ENCODE measurements at places on chromosomes 16 and 17. TPM values are rescaled to one million over a fixed set of nuclear protein-coding genes. Genes with fewer than 3 reads are reported as not detected.

DNA sequence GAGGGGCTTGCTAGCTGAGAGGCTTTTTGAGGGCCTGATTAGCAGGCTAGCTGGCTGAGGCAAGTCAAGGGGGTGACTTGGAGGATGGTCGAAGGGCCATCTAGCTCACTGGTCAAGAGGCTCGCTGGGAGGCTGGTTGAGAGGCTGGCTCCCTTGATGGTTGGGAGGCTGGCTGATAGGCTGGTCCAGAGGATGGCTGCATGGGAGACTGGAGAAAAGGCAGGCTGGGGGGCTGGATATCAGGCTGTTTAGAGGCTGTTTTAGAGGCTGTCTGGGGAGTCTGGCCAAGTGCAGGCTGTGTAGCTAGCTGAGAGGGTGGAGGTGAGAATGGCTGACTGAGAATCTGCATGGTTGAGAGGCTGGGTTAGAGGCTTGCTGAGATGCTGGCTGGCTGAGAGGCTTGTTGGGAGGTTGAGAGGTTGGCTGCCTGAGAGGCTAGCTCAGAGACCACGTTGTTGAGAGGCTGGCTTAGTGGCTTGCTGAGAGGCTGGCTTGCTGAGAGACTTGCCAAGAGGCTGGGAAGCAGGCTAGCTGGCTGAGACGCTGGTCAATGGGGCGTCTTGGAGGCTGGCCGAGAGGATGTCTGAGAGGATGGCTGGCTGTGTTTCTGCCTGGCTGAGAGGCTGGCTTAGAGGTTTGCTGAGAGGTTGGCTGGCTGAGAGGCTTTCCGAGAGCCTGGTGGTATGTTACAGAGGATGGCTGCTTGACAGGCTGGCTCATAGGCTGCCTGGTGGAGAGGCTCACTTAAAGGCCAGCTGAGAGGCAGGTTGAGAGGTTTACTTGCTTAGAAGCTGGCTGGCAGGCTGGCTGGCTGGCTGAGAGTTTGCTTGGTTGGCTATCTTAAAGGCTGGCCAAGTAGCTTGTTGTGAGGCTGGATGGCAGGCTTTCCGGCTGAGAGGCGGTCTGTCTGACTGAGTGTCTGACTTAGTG lies 36.6 kb upstream of the ACSM2B start:
- DNase-seq, result peak; percentile 72

DNA sequence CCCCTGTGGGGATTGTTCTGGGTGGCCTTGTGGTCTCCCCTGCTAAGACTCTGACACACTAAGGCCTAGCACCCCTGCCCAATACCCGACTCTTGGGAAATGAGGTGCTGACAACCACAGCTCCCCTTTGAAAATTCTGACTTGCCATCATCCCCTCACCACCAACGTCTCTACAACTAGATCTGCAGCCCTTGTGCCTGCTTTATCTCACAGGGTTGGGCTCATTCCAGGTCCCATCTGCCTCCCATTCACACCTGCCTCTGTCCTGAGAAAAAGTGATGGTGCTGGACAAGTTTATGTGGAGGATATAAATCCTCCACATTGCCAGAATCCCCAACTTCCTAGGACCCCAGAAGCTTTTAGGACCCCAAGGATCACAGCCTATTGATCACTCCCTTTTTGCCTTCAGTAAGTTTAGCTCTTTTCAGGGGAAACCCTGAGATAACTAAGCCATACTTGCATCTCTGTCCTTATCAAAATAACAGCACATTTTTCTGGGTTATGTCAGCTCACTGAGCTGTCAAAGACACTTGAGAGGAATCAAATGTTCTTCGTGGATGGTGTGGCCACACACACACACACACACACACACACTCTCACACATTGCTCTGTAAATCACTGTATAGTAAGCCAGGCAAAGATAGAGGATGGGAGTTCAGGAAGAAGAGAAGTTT lies 136.8 kb upstream of the CES5A start:
- DNase-seq, result no peak

- DNase-seq, result peak; percentile 62
Measured at GRCh38 chr17:7634384-7634783, 4.4 kb downstream of the SHBG start.

KRTAP9-2 gene
- not detected for total RNA-seq

CACNG1 gene
- not detected for total RNA-seq

DNA sequence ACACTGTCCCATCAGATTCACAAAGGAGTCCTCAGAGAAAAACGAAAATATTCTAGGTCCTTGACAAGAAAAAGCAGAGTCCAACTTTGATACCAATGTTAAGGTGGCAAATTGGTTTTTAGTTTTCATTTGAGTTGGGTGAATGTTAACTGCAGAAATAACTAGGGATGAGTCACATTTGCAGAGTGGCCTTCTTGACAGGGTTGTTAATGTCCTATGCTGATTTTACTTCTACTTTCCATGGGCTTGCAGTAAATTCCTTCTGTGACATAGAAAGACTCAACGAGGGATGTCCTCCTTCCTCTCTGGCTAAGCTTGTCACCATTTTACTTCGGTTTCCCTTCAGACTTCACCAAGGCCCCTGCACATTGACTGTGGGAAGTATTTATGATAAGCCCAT lies 47.2 kb upstream of the ICAM2 start:
- no peak for DNase-seq

DNA sequence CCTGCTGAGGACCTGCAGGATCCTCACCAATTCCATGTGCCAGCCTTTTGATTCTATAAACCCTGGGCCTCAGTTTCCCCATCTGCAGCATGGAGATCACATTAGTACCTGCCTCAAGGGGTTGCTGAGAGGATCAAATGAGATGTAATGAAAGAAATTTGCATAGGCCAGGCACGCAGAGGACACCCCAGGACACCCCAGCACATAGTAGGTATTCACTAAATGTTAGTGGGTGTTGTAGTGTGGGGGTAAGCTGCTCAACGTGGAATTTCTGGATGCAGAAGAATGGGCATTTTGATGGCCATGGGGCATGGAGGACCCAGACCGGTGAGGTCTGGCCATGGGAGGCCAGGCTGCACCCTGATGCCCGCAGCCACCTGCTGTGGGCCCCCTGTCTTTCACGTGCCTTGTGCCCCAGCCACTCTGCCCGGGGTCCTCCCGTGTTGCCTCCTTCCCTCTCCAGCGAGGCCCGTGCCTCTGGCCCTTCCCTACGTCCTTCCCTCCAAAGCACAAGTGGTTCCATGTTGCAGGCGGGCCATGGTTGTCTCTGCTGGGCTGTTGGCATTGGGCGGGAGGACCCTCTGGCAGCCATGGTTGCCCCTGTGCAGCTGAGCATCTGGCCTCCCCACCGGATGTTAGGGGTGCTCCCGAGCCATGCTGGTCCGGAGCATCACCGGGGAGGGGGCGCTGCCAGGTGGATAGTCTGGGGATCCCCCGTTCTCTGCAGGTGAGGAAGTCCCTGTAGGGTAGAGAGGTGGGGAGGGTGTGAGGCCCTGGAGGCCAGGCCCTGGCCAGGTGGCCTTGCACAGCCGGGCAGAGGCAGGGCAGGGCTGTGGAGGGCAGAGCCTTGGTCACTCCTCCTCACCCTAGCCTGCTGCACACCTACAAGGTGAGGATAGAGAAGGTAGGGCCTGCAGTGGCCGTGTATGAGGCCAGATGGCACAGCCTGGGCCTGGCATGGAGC lies 8.6 kb downstream of the MAP2K3 start:
- DNase-seq, result no peak

RAMP2 gene
- total RNA-seq, result 37.8 TPM

ANKRD13B gene
- total RNA-seq, result 6.7 TPM

GRCh38 chr16:31130336-31130891 lies 5.1 kb downstream of the PRSS8 start:
- DNase-seq, result peak; percentile 23

GRCh38 chr17:58556833-58557250 lies 42.4 kb upstream of the MTMR4 start:
- DNase-seq, result no peak

EPOP gene
- 0.26 TPM for total RNA-seq

ATXN7L3 gene
- 40.6 TPM for total RNA-seq

GRCh38 chr17:54269881-54270280 lies 447.2 kb downstream of the KIF2B start:
- DNase-seq, result no peak

- peak; percentile 36 for DNase-seq
Measured at GRCh38 chr17:9291912-9292560, 270.7 kb downstream of the NTN1 start.

- DNase-seq, result no peak
Measured at GRCh38 chr16:3541527-3542155, 35.6 kb downstream of the NLRC3 start.

DNA sequence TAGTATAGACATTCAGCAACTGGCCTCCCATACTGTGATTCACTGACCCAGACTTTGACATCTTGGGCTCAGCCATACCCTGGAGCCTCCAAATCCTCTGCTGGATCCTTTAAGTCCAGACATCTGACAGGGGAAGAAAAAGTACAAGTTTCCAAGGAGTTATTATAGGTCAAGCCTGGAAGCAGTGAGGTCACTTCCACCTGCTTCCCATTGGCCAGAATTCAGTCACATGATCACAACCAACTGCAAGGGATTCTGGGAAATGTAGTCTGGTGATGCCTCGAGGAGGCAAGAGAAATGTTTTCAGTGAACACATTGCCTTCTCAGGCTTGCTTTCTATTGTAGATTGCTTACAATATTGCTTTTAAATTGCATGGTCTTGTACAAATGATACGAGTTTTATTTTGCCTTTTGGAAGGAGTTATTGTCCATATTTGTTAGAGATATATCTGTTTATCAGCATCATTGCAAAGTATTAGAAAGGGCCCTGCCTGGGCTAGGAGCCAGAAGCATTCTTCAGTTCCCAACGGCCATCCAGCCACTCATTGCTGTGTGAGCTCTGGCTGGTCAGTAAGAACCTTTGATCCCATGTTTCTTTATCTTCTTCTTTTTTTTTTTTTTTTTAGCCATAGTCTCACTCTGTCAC lies 696.9 kb downstream of the WWOX start:
- DNase-seq, result peak; percentile 69

DNA sequence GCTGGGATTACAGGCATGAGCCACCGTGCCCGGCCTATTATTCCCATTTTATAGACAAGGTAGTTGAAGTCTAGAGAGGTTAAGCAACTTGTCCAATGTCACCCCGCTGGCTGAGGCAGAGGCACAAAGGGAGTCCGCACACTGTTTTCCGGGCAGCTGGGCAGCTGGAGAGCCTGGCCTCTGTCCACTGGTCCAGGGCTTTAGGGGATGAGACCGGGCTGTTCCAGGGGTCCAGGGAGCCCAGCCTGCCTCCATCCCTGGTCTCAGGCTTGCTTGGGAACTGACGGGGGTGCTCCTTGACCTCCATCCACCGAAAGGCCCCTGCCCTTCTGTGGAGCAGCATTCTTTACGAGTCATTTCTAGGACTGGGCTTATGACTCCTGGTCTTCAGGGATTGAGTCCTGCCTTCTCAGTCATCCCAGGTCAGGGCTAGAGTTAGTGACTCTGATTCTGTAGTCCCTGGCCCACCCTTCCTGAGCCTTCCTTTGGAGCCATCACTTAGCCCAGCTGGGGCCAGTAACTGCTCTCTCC lies 37.5 kb downstream of the SOCS3 start:
- DNase-seq, result no peak

DNA sequence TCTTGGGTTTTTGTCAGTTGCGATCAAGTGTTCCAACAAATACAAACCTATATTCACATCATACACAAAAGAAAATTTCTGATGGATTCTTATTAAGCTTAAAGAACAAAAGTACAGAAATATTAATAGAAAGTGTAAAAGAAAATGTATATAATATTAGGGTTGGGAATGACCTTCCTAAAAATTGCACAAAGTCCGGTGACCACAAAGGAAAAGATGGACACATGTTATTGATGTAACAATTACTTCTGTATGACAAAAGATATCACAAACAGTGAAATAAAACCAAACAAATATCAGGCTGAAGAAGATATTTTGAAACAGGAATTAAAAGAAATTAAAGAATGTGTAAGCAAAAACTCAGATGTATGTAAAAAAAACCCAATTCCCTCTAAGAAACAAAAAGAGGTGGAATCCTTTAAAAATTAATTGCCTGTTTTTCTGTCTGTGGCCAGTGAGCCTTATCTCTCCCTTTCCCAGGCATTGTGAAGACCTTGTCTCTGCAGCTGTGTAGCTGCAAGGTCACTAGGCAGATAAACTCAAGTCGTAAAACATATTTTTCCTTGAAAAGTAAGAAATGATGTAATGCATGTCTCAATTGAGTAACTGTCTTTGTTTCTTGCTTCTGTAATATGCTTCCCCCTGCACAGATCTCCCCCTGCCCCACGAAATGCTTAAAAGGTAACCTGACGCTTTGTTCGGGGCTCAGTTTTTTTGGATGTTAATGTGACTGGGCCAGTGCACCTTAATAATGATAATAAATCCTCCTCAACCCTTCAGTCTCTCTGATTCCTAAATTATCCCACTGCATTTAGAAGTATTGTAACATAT lies 2.8 kb downstream of the ST6GALNAC1 start:
- no peak for DNase-seq

- DNase-seq, result peak; percentile 3
Measured at GRCh38 chr16:1788095-1788707, 5.3 kb downstream of the IGFALS start.

GRB7 gene
- 0.56 TPM for total RNA-seq

DNA sequence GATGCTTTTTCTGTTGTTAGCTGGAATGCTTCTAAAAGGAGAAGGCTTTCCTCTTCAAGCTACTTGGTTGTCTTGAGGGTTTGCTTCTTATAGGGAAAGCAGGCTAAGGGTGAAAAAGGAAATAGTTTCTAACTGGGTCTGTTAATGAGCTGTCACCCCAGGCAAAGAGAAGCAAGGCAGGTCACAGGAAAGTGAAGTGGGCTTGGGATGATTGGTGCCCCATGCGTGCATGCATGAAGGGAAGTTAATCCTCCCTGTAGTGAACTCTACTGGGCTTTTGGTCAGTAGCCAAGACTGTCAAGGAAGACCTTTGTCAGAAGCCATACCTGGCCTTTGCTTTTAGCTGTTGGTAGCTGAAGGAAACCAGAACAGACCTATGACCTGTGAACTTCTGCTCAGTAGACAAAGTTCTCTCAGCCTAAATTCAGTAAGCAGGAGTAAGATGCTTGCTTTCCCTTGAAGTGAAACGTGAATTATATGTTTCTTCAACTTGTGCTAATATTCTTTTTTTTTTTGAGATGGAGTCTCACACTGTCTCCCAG lies 16.5 kb downstream of the TENT4B start:
- no peak for DNase-seq

DNA sequence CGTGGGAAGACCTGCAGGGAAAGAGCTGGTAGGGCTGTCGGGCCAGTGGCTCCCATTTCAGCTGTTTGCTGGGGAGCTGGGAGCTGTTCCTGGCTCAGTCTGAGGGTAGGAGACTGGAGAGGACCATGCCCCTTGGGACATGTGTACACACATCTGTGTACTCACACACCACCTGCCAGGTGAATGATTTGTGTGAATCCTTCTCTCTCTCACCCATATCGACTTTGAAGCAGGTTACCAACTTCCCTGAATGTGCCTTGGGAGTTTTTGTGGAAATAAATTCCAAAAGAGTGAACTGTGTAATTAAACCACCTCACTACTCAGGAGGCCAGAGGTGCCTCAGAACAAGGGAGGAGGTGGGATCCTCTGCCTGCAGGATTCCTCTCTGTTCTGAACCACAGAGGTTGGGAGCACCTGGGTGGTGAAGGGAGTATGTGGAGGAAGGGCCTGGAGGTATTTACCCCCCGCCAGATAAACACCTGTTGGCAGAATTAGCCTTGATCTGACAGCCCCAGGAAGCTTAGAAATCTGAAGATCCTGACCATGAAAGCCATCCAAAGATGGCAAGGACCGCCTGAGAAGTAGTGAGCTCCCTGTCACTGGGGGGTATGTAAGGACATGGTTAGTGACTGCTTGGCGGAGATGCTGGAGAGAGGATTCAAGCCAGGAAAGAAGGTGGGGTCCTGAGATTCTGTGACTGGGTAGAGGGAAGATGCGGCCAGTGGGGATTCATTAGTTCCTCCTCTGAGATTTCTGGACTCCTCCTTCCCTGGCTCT lies 3.3 kb downstream of the ABCC3 start:
- DNase-seq, result no peak

TBC1D28 gene
- not detected for total RNA-seq

Data from heart right ventricle (tissue), 16 donors.